Effector memory CD4-positive, alpha-beta T cell (primary cell): ENCODE measurements at places on chromosomes 3 and 15.
A peak's percentile ranks its signal among the peaks of the same experiment; 100 is the strongest.

- DNase-seq = no peak
Measured at GRCh38 chr3:175573226-175573625, 714.1 kb downstream of the NAALADL2 start.

DNA sequence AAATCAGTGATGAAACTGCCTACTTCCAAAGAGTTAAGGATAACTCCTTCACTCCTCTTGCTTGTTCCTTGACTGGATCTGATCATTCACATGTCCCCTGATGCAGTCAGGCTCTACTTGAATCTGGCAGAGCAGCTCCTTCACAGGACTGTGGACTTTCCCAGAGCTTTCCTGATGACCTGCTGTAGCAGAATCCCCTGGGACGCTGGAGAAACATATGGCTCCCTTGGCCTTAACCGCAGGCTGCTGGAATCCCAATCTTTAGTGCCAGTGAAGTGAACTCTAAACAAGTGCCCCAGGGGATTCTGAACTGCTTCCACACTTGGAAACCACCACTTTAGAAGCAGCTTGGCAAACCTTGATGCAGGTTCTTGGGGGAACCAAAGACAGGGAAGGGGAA lies 217.8 kb downstream of the CHST2 start:
- no peak for DNase-seq

DNA sequence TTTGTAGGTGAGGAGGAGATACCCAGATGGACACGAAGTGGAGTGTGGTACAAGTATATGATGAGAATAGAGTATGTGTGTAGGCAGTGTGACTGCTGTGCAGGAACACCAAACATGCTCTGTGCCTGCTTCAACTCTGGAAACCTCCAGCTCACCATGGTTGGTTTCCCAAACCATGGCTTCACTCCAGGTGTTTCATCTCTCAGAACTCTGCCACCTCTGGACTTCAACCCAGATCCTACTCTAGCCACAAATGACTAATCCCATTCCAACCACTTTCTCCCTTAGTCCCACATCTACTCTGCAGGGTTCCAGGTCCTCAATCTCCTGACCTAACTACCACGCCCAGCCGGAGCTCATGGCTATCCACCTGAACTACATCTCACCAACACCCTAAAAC lies 102.1 kb downstream of the RYK start:
- DNase-seq = no peak

- DNase-seq = no peak
Measured at GRCh38 chr3:71444861-71445259, 138.7 kb downstream of the FOXP1 start.

GRCh38 chr15:78056714-78057269 lies 20.7 kb downstream of the TBC1D2B start:
- DNase-seq = no peak

DNA sequence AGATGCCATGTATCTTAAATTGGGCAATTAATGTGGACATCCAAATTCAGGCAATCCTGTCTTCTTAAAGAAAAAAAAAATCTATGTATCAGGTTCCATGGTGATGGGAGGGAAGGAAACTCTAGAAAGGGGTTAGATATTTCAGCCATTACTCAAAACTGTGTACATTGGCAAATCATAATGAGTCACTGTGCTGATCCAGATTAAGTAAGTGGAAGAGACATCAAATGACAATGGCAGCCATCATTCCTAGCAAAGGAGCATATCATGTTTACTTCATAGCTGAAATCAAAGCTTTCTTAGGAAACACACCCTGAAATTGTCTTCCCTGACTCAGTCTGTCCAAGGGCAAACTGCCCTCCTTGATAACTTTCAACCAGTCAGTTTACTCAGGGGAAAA lies 713.3 kb upstream of the GBE1 start:
- DNase-seq = no peak

DNA sequence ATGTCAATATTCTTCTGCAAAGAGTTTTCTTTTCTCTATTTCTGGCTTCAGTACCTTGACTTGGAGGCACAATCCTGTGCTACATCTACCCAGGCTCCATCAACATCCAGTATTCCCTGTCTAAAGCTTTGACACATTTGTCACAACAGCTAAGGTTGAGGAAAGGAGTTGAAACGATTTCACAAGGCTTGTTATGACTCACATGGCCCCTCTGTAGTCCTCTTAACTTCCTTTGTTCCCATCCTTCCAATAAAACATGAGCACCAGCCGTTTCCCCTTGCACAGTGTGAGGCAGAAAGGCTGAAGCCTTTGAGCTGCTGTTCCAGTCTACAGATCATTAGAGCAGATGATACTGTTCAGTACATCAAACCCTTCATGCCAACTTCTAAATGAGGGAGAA lies 163.0 kb upstream of the TMCO5A start:
- DNase-seq = no peak

GRCh38 chr15:67100801-67101581 lies 35.6 kb downstream of the SMAD3 start:
- DNase-seq = no peak

- no peak for DNase-seq
Measured at GRCh38 chr15:37572401-37572800, 362.0 kb upstream of the TMCO5A start.

GRCh38 chr15:101052681-101053121 lies 133.5 kb downstream of the LRRK1 start:
- no peak for DNase-seq

DNA sequence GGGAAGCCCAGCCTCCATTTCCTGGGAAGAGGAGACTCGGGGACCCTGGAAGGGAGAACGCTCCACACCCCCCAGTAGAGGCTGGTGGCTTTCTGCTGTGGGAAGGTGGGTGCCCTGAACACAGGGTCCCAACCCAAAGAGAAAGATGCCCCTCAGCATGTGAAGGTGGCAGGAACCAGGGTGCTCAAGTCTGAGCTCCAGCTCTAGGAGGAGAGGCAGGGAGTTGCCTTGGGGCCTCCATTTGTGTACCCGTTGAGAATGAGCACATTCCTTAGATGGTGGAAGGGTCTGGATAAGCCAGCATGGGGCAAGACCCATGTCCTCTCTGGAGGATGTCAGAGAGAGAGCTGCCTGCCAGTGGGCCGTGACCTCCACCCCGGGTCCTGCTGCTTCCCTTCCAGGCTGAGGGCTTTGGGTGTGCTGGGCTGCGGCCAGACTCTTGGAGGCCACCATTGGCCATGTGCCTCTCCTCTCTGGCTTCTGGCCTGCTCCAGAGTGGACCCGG lies 212.4 kb downstream of the TBC1D2B start:
- no peak for DNase-seq

GRCh38 chr15:63503739-63504246 lies 600 bp upstream of the USP3 start:
- DNase-seq = peak; percentile 86

DNA sequence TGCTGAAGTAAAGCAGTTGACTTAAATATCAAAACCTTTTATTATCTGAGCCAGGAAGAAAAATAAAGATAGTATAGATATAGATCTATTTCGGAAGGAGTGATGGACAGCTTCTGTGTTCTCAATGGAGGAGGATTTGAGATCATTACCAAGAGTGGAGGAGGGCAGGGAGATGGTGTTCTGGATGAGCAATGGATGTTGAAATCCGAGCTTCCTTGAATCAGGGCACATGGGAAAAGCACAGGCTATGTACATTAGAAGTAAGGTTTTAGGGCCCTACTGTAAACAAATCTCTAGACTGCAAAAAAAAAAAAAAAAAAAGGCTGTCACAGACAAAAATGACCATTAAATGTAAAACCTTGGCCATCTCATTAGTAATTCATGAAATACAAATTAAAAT lies 43.2 kb downstream of the GTPBP8 start:
- no peak for DNase-seq

- DNase-seq = no peak
Measured at GRCh38 chr3:101781166-101781565, 2.2 kb downstream of the NXPE3 start.

DNA sequence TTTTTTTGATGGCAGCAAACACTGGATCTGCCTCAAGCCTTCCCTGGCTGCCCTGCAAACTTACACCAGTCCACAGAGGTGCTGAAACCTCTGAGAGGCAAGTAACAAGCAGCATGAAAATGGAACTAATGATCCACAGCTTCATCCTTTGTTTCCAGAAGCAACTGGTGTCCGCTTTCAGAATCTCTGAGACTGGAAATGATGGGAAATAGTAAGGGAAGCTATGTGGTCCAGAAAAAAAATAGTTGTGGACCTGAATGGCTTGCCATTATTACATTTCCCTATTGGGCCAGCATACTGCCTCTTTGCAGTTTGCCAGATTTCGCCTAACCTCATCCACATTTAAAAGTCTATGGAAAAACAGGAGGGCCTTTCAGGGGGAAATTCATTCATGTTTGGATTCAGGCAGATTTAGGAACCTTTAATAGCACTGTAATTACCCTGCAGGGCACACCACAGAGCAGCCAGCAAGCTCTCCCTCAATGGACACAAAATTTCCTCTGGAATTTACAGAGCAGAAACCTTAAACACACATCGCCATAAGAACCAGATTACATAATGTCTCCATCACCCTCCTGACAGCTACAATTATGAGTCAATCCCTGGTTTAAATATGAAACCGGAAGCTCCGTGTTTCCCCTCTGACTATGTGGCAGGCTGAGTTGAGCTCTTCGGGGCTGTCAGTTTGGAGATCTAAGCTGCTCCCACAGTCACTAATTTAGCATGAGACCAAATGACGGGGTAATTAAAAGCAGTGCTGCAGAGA lies 134.4 kb downstream of the TMCO5A start:
- no peak for DNase-seq

GRCh38 chr3:152113413-152113812 lies 155.3 kb upstream of the MBNL1 start:
- DNase-seq = no peak

- DNase-seq = no peak
Measured at GRCh38 chr3:106034313-106034712, 165.5 kb upstream of the CBLB start.

GRCh38 chr15:99508311-99508645 lies 57.5 kb upstream of the MEF2A start:
- no peak for DNase-seq

DNA sequence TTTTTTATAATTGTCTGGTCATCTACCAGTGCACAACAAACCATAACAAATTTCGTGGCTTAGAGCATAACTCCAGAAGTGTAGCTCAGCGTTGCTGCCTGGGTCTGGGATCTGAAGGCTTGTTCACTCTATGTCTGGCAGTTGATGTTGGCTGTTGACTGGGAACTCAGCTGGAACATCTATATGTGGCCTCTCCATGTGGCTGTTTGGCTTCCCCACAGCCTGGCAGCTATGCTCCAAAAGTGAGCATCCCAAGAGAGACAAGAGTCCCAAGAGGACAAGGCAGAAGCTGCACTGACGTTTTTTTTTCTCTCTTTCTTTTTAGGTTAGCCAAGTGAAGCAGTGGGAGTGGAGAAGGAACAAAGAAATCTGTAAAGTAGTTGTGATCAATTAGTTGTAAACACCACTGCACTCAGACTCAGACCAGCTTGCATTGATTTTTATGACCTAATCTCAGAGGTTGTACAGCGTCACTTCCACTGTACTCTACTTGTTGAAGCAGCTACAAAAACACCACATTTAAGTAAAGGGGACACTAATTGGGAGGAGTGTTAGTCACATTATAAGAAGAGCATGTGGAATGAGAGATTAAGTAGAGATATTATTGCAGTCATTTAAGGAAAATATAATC lies 2.5 kb upstream of the GPR176 start:
- no peak for DNase-seq

DNA sequence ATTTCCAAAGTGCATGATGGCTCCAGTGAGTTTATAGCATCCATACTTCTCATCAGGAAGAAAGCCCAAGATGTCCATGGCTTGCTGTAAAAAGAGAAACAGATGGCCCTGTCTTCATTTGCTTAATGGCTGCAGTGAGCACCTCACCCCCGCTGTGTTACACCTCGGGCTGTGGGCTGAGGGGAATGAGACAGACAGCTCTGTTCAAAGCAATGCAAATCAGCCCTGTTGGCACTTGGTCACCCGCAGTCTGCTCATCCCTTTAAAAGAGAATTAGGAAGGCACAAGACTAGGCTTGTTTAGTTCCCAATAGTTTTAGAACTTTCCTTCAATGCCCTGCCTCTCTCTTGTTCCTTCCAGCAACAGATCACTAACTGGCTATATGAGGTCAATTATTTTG lies 25.2 kb downstream of the MYH15 start:
- no peak for DNase-seq

GRCh38 chr15:95265419-95265997 lies 1034.1 kb downstream of the MCTP2 start:
- DNase-seq = no peak

GRCh38 chr3:5149306-5149880 lies 27.3 kb downstream of the ARL8B start:
- DNase-seq = no peak

GRCh38 chr15:65986416-65986815 lies 117.1 kb downstream of the RAB11A start:
- DNase-seq = no peak

DNA sequence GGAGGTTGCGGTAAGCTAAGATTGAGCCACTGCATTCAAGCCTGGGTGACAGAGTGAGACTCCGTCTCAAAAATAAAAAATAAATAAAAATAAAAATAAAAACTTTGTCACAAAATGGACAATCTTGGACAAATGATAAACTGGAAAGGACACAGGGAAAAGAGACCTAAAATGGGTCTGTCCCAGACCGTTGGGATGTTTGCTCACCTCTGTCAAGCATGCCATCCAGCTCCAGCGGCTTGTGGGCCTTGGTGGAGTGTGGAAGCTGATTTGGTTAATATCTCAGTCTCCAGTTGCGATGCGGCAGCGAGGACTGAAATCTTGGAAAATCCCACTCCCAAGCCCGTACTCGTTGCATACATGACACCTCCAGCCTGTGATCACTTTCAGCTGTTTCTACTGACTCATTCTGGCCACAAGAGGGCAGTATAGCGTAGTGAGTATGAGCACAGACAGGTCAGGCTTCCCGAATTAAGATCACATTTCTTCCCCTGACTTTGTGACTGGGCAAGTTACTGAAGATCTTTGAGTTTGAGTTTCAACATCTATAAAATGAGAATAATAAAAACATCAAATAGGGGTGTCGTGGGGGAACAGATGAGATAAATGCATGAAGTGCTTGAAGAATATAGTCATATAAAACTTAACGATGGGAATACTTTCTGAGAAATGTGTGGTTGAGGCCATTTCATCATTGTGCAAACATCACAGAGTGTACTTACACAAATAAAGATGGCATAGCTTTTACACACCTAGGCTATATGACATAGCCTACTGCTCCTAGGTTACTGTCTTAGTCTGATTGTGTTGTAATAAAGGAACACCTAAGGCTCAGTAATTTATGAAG lies 19.6 kb upstream of the MOBP start:
- peak; percentile 9 for DNase-seq

DNA sequence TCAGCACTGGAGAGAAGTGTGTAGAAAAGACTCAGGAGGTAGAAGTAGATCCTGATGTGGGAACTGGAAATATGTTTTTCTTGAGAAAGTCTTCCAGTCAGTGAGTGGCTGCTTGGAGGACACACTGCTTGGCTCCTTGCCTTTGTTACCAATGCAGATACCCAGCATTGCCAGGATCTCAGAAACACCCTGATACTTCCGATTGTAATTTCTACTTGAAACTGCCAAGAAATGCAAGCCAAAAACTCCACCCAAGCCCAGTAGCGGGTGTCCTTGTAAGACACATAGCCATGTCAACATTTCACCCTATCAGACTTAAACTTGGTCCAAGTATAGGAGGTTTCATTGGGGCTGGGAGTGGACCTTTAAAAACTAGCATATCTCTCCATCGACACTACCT lies 141.8 kb downstream of the ALDH1A2 start:
- no peak for DNase-seq
